ENCODE measurements at places on chromosomes 3 and 15.

GRCh38 chr3:17733215-17733614, 9.2 kb downstream of the TBC1D5 start:
- no peak for DNase-seq

GRCh38 chr15:100109486-100110035, 232.2 kb downstream of the ADAMTS17 start:
- no peak for DNase-seq

- no peak for DNase-seq
Observed at GRCh38 chr3:61181874-61182273, 69.4 kb downstream of the FHIT start.

- no peak for DNase-seq
Observed at GRCh38 chr3:179971280-179971679, 65.5 kb downstream of the PEX5L start.

GRCh38 chr3:57743496-57743895, 12.6 kb upstream of the SLMAP start:
- DNase-seq = no peak

DNA sequence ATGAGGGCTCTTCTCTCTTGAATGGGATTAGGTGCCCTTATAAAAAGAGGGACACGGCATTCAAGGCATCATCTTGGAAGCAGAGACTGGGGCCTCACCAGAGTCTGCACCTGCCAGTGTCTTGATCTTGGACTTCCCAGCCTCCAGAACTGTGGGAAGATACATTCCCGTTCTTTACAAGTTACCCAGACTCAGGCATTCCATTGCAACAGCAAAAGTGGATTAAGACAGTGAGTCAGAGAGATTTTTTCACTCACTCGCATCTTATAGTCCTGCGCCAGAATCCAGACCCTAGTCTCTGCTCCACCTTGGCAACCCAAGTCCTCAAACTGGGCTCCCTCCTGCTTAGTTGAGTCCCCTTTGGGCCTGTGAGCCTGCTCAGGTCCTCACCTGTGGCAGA, 2.7 kb downstream of the LCTL start:
- no peak for DNase-seq

- no peak for DNase-seq
Observed at GRCh38 chr15:84006421-84006820, 229.2 kb upstream of the GOLGA6L4 start.

DNA sequence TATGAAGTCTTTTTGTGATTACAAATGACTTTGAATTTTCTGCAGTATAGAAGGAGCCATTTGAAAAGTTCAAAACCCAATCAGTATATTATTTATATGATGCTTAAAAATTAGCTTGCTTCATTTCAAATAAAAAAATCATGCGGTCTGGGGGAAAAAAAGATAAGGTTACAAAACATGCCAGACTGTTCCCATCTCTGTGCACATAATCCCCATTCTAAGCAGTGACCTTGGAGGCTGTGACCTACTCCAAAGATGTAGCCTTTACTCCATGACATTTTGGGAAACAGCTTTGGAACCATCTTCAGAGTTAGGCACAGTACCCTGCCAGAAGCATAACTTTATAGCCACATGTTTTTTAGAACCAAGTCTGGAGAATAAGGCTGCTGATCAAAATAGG, 447.7 kb upstream of the WNT5A start:
- DNase-seq = no peak

DNA sequence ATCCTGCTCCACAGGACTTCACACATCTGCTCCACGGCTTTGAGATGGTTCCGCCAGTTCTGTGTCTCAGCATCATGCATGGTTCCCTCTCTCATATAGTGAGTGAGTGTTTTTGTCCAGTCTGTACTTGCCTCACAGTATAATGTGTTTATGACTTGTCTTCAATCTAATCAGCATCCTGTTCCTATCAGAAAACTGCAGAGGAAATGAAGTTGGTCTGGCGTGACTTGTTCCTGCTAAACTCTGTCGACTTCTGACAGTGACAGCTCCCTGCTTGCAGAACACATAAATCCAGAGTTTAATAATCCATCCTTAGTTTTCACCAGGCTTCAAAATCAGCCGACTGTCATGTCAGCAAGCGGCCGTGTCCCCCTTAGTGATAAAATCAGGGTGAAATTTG, 222.3 kb downstream of the SLCO3A1 start:
- DNase-seq = no peak

Measured in activated CD4-positive, alpha-beta T cell treated with anti-CD3 and anti-CD28 coated beads, Interleukin-2, amount 50 U/mL, for 24 hours (primary cell).